ENCODE measurements at places on chromosomes 5 and 9. TPM values are rescaled to one million over a fixed set of nuclear protein-coding genes. Genes with fewer than 3 reads are reported as not detected.

The AGXT2 gene
- not detected for total RNA-seq

DNA sequence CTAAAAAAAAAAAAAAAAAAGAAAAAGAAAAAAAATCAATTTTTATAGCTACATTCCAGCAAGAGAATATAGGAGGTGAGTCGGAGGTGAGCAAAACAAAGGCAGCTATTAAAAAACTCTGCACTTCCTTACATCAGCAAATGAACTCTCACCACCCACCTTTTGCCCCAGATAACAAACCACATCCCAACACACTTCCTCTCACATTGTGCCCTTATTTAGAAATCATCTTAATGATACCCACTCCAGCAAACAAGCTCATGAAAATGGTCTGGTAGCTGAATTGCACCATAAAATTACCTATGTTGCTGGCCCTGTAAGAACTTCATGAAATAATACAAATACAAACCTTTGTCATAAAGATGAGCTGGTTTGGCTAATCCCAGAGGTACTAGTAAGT is 82.9 kb downstream of the CEMIP2 start:
- DNase-seq: no peak

- DNase-seq: no peak
These were observed 730 bp downstream of the ZMYND19 start for GRCh38 chr9:137589441-137590122.

The LAMC3 gene
- total RNA-seq: 1.6 TPM

The GRM6 gene
- not detected for total RNA-seq

- DNase-seq: no peak
These were observed 49.6 kb upstream of the CPLX2 start for GRCh38 chr5:175821790-175822211.

DNA sequence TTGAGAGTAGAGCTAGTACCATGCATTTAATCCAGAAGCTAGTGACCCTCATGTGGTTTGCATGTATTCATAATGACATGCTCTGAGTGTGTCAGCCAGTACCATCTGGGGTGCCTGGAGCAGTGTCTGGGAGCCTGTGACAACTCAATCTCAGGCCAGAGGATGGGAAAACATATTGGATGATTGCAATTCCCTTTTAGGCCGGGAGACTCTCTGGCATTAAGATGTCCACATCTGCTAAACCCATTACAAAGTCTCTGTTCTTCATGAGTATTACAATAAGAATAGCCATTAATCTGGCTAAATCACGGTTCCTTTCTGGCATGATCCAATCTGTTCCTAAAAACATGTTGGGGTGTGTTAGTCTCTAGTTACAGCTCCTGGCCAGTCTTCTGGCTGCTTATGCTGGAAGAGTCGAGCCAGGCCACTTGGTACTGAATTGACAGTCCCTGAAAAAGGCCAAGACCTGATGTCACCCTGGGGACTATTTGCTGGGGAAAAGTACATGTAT is 475.7 kb downstream of the ENC1 start:
- DNase-seq: no peak

DNA sequence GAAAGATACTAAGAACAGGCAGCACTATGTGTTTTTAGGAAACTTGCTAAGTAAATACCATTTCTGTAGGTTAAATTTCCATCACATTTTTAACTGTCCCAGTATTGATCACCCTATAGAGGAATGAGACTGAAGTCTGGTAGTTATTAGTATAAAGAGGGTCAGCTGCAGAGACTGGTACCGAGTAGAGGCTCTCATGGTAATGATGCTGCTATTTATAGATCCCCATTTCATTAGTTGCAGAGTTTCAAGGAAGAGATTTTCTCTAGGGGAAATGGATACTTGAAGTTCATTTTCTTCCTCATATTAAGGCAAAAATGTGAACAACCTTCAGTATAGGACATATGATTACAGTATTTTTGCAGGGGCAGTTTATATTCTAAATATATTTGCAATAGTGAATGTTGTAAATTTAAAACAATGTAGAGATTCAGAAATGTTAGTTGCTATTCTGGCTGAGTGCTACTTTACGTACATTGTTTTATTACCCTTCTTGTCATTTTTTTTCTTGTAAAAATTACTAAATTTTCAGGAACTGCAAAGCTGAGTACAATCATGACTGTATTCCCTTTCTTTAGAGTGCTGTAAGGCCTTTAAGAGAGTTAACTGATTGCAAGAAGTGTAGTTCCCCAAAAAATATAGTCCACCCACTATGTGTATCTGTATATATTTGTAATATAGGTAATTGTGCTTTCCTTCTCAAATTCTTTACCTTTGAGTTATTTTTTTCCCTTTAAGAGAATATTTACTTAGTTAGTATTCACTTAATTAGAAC is 14.7 kb downstream of the PBX3 start:
- DNase-seq: no peak

The CDC14B gene
- total RNA-seq: 47.8 TPM

DNA sequence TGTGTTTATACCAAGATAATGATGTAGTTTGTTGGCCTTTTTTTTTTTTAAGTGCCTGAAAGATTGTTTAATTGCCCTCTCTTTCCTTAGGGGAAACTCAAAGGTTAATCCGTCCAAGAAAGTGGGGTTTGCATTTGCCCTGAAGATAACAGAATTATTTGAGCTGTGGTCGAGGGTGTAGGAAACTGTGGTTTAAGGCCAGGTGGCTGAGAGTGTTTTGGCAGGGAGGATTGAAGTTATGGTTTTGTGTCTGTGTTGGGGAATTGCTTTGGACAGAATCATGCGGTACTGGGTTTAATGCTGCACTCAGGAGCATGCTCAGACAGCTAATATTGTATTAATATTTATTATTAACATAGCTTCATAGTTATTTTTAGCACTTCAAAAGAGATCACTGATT is 509.8 kb downstream of the EBF1 start:
- DNase-seq: no peak

The MPDZ gene
- 46.2 TPM for total RNA-seq

The SLC6A18 gene
- total RNA-seq: not detected

DNA sequence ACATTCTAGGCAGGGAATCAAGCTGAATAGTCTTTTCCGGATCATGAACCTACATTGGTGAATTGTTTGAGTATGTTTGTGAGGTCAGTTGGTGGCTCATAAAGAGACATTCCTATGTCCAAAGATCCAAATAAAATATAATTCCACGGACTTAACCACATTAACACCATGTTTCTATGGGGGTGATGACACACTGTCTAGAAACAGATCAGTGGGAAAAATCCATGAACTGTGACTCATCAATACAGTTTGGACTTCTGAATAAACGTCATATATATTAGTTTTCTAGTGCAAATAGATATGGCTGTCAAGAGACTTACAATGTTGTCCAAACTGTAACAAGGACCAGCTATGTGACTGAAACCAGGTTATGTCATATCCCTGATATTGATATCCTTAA is 509.9 kb upstream of the TYRP1 start:
- DNase-seq: no peak

GRCh38 chr9:34642679-34643078 is 3.8 kb upstream of the GALT start:
- DNase-seq: no peak

GRCh38 chr9:97188545-97188944 is 118.9 kb upstream of the CCDC180 start:
- DNase-seq: no peak

DNA sequence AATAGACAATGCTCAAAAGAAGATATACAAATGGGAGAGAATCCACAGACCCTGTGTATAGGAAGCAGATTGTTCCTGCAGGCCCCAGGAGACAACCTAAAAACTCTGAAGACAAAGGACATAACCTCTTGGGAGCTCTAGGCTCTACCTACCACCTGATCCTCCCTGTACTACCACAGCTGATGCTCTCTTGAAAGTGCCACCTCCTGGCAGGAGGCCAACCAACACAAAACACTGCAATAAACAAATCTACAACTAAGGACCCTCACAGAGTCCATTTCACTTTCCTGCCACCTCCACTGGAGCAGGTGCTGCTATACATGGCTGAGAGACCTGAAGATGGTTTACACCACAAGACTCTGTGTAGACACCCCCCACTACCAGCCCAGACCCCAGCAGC is 49.0 kb downstream of the STARD4 start:
- DNase-seq: no peak

The EPB41L4A gene
- total RNA-seq: 9.4 TPM

GRCh38 chr5:128271859-128272464 is 188.4 kb downstream of the SLC12A2 start:
- no peak for DNase-seq

- DNase-seq: no peak
These were observed 206.2 kb downstream of the CFAP90 start for GRCh38 chr5:7644723-7645122.

- DNase-seq: no peak
These were observed 449.6 kb upstream of the CHD1 start for GRCh38 chr5:99378443-99378842.

- DNase-seq: no peak
These were observed 10.4 kb downstream of the NHP2 start for GRCh38 chr5:178143246-178143645.

DNA sequence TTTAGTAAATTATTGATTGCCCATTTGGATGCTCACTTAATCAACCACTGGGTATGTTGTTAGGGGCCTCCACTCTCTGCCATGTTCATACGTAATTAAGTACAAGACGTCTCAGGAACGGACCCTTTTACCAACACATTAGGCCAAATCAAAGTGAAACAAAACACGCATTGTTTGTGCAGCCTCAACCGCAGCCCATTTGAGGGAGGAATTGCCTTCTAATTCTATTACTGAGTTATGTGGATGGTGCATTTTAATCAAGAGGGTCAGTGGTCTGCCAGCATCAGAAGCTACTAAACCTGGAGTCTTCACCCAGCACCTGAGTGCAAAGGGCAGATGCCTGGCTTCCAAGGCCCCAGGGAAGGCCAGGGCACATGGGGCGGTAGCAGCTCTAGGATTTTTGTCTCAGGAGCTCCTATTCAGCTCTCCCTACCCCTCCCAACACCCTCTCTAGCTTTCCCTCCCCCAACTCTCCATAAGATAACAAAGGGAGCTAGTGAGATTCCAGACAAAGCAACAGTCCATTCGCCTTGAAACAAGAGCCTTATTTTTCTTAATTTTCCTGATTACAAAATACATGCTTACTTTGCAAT is 7.9 kb upstream of the MED27 start:
- DNase-seq: no peak

DNA sequence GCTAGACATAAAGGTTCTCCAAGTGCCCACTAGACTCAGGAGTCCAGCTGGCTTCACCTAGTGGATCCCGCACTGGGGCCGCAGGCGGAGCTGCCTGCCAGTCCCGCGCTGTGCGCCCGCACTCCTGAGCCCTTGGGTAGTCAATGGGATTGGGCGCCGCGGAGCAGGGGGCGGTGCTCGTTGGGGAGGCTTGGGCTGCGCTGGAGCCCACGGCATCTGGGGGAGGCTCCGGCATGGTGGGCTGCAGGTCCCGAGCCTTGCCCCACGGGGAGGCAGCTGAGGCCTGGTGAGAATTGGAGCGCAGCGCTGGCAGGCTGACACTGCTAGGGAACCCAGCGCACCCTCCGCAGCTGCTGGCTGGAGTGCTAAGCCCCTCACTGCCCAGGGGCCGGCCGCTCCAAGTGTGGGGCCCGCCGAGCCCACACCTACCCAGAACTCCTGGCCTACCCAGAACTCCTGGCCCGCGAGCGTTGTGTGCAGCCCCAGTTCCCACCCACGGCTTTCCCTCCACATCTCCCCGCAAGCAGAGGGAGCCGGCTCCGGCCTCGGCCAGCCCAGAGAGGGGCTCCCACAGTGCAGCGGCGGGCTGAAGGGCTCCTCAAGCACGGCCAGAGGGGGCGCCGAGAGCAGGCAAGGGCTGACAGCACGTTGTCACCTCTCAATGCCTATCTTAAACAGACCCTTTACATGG is 260.7 kb upstream of the DMRT1 start:
- DNase-seq: no peak

DNA sequence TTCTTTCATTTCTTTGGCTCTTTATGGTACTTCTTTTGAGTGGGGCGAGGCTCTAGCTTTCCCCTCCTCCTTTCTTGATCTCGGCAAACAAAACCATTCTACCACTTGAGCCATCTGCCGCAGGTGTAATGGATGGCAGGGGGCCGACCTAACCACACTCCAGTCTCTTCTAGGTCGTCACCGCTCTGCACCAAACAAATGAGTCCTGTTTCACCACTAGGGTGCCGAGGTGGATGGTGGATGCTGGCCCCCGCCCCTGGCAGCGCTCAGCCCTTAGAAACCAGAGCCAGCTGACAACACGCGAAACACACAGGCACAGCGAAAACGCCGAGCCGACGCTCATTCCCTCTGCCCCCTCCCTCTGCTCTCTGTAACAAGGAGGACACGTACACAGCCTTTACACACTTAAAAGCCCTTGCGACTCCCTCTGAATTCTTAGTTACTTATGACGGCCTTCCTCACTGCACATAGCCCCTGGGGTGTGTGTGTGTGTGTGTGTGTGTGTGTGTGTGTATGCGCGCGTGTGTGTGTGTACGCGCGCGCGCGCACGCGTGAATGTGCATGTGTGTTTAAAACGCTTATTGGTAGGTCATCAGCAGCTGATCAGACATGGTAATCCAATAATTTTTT is 199.4 kb downstream of the MEF2C start:
- DNase-seq: no peak

- DNase-seq: no peak
These were observed 22.3 kb upstream of the DPYSL3 start for GRCh38 chr5:147532156-147532555.

GRCh38 chr9:87795178-87795577 is 69.3 kb downstream of the CTSL start:
- no peak for DNase-seq

- no peak for DNase-seq
These were observed 511.6 kb upstream of the ZNF608 start for GRCh38 chr5:125257997-125258396.

GRCh38 chr5:174141398-174141797 is 95.9 kb downstream of the NSG2 start:
- no peak for DNase-seq

- DNase-seq: no peak
These were observed 122.5 kb upstream of the RASGRF2 start for GRCh38 chr5:80837679-80838078.

GRCh38 chr5:163106098-163106497 is 331.3 kb upstream of the CCNG1 start:
- no peak for DNase-seq

The WDR5 gene
- total RNA-seq: 13.9 TPM

DNA sequence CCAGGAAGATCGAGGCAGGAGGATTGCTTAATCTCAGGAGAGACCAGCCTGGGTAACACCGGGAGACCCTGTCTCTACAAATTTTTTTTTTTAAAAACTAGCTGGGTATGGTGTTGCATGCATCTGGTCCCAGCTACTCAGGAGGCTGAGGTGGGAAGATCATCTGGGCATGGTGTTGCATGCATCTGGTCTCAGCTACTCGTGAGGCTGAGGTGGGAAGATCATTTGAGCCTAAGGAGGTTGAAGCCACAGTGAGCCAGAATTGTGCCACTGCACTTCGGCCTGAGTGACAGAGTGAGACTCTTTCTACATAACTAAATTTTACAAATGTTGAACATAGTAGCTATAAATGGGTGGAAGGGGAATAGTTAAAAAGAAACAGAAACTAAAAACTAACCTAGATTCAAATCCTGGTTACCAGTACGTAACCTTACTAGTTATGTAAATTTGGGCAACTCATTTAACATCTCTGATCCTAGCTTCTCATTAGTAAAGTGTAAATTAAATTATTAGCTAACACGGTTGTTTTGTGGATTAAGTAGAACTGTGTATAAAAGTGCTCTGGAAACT is 41.7 kb downstream of the TMEM161B start:
- DNase-seq: no peak

The FOXD4 gene
- not detected for total RNA-seq

The SYK gene
- total RNA-seq: 3.2 TPM

Data from ascending aorta (tissue), 2 donors.